ENCODE measurements at places on chromosomes 6 and 20.

DNA sequence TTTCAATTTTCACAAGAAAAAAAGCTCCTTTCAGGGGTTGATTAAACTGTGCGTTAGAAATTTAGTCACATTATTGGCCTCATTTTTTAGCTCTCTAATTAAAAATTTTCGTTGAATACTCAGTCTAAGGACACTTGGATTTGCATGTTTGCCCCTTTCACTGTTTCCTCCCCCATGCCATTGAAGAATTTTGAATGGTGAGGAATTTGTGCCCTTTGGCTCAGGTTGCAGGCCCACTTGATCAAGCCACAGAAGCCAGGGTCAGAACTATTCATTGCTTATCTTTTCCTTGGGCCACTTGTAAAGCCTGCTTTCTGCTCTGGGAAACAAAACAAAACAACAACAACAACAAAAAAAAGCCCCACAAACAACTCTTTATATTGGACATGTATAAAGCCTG, 12.2 kb downstream of the LIN28B start:
- no peak for DNase-seq

- no peak for DNase-seq
Observed at GRCh38 chr6:84260926-84261325, 33.5 kb upstream of the CEP162 start.

DNA sequence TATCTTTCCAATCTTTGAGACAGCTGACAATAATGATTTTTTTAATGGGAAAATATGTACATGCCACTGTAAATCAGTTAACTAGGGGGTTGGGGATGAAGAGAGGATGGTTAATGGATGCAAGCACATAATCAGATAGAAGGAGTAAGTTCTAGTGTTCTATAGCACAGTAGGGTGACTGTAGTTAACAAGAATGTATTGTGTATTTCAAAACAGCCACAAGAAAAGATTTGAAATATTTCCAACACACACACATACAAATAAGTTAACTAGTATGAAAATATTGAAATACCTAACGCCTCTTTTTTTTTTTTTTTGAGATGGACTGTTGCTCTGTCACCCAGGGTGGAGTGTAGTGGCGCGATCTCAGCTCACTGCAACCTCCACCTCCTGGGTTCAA, 153.4 kb upstream of the SALL4 start:
- DNase-seq = no peak

GRCh38 chr20:8943631-8944030, 125.3 kb upstream of the PLCB4 start:
- DNase-seq = no peak

GRCh38 chr6:47094241-47094925, 52.3 kb upstream of the ADGRF1 start:
- DNase-seq = no peak

GRCh38 chr20:63651942-63652191, 1.4 kb downstream of the STMN3 start:
- DNase-seq = no peak

GRCh38 chr6:22899426-22899825, 330.1 kb downstream of the HDGFL1 start:
- no peak for DNase-seq

- no peak for DNase-seq
Observed at GRCh38 chr6:73028124-73028766, 197.1 kb downstream of the KHDC1L start.

DNA sequence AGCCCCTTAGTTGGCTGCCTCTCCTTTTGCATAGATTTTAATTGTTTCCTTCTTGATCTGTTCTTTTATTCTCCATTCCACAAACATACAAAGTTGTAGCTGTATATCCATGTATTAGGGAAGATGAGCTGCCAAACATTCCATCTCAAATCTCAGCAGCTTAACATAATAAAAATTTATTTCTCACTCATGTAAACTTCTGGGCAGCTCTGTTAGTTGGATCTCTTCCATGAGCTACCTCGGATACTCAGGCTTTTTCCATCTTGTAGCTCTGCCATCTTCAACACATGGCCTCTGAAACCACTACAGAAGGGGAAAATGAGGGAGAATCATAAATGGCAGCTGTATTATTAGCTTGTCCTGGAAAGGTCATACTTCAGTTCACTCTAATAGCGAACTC, 149.4 kb upstream of the BMP2 start:
- DNase-seq = no peak
